Fibroblast of skin of right quadriceps (primary cell): ENCODE measurements at places on chromosomes 11 and 22.

DNA sequence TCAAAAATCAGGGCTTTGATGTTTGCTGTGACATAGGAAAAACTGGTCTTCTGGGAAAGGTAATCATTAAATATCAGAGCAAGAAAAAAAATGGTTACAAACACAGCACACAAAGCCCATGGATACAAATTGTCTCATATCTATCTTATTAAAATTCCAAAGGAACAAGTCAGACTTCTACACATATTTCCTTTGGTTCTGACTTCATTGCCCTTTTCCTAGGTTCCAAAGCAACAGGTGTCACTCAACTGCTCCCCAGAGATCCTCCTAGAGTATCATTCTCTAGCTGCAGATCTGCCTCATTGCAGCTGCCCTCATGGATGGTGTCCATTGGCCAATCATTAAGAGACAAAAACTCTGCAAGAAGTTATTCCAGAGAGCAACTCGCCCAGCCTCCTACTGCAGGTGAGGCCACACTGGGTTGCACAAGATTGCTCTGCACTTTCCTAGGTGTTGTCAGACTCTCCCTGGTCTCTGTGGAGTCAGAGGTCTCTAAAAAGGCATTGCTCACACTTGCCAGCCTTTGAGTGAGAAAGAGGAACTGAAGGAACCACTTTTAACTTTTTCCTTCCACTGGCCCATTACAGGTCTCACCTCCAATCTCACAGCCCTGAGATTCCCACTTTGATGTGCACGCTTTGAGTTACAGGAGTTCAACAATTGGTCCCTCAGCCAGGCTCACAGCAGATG lies 5.7 kb downstream of the DRICH1 start:
- DNase-seq = no peak

- DNase-seq = peak; percentile 85
Measured at GRCh38 chr11:130580372-130580771, 131.9 kb downstream of the ADAMTS15 start.

DNA sequence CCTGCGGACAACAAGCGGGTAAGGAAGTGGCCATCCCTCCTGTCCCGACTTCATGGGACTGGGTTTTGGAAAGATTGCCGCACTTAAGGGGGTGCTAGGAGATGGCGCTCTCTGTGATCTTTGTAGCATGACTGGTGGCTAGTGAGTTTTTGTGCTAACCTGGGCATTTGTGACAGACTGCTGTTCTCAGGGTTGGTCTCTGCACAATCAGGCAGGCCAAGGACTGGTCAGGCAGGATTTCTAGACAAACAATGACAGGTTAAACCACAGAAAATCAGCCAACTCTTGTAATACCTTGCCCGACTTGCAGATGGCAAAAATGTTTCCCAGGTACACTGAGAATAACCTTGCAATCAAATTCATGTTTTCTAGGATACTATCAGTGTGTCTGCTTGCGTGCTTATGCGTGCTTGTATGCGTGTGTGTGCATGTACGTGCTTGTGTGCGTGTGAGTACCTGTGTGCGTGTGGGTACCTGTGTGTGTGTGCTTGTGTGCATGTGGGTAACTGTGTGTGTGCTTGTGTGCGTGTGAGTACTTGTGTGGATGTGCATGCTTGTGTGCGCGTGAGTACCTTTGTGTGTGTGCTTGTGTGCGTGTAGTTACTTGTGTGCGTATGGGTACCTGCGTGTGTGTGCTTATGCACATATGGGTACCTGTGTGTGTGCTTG lies 25.6 kb upstream of the SORL1-AS1 start:
- DNase-seq = no peak

DNA sequence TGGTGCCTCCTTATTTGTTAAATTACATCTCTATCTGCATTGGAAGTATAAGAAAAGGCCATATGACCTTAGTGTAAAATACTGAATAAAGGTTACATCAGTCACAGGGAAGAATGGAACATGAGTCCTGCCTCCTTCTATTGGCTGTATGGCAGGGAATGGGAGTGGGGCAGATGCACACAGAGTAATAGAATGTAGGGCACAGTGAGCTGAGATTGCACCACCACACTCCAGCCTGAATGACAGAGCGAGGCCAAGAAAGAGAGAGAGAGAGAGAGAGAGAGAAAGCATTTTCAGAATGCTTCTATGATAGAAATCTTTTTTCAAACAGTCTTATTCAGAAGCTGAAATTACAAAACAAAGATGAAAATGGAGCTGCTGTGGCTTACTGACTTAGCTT lies 58.8 kb downstream of the SLN start:
- DNase-seq = no peak

DNA sequence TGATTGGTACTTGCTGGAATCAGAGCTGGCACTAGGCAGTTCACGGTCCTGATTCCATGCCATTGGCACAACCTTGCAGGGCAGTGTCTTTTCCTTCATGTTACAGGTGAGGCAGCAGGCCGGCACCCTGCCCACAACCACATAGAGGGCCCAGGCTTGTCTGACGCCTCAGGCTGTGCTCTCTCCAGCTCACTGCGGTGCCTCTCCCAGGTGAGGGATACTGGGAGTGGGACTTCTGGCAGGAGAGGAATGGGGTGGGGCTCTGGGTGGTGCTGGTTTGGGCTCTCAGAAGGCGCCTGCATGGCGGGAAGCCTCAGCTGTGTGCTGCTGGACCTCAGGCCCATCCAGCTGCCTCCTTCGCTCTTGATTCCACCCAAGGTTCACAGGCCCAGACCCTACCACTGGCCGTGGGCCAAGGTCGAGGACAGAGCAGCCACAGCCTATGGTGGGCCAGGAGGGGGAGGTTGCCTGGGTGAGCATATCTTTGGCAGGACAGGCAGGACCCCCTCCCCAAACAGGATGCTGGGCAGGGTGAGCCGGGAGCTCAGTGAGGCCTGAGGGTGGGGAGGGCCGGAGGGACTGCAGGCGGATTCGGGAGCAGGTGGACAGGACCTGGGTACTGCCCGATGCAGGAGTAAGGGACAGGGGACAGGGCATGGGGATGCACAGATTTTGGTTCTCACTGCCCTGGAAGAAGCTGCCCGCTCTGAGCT lies 7.0 kb upstream of the MPPED1 start:
- DNase-seq = no peak

DNA sequence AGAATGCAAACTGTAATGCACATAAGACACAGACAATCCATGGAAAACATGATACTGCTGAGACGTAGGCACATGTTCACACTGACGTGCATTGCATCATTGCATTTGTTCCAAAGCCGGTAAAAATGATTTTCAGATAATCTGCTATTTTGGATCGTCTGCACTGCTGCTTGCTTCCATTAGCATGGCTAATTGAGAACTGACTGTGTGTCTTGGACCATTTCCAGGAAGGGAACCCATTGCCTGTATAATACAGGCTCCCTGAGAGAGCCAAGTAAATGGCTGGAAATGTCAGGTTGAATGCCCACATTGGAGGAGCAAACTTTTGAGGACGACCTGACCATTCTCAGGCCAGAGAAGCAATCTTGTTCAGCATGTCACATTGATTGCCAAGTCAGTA lies 304.8 kb downstream of the ST3GAL4 start:
- no peak for DNase-seq

GRCh38 chr22:40572976-40573375 lies 63.5 kb downstream of the MRTFA start:
- no peak for DNase-seq

DNA sequence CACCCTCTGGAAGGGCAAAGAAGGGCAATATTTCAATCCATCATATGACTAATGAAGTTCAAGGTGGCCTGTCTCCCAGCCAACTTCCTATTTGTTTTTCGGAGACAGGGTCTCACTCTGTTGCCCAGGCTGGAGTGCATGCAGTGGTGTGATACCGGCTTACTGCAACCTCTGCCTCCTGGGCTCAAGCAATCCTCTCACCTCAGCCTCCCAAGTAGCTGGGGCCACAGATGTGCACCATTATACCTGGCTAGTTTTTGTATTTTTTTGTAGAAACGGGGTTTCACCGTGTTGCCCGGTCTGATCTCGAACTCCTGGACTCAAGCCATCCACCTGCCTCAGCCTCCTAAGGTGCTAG lies 13.4 kb downstream of the ABTB2 start:
- no peak for DNase-seq

DNA sequence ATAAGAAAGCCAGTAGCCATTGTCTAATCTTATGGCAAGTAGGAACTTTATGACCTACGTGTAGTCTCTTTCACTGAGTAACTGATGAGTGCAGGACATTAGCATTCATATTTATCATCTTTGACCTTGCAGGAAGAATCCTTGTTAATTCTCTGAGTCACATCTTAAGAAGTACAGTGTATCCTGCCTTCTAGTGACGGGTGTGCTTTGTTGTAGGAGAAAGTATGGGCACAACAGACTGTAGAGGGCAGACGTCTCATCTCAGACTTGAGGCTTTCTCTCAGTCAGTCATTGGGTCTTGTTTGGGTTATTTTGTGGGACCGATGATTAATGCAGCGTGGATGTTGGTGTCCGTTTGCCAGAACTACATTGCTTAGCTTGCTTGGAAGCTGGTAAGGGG lies 6.8 kb downstream of the RNF214 start:
- peak; percentile 90 for DNase-seq

DNA sequence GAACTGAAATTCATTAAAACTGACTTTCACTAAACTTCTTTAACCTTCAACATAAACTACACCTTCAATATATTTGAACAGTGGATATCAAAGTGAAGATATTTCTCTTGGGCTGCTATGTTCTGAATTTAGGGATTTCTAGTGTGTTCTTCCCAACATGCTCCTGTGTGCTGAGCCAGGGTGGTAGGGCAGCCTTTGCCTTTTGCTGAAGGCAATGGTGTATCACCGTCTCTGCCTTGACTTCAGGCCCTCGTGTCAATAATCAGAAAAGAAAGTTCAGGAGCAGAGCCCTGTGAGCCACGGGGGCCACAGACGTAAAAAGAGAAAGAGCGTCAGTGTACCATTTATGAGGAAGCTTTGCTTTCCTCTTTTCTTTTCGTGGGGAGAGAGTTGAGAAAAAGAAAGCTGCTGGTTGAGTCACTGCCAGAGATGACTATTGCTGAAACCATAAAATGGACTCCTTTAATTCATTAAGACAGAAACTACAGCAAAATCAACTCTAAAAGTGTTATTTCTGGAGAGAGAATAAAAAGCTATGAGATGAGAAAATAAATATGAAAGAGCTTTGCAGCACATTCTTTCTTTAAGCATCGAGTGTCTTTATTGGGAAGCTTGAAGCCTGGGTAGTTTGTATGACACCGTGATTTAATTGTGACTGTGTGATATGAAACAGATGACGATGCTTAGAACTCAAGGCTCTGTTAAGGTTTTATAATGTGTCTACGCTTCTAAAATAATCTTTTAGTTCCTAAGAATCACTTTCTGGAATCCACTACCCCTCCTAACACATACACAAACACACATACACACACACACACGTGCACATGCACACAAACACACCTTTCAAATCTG lies 271.8 kb upstream of the MTNR1B start:
- DNase-seq = peak; percentile 45

- peak; percentile 62 for DNase-seq
Measured at GRCh38 chr11:65429724-65430405, 7.3 kb downstream of the NEAT1 start.

GRCh38 chr11:46336563-46337180 lies 10.6 kb upstream of the DGKZ start:
- DNase-seq = no peak

GRCh38 chr11:111376181-111376871 lies 2.7 kb downstream of the POU2AF1 start:
- no peak for DNase-seq

GRCh38 chr11:71182791-71183677 lies 69.3 kb downstream of the SHANK2 start:
- no peak for DNase-seq

- DNase-seq = no peak
Measured at GRCh38 chr22:19554834-19555404, 30.7 kb upstream of the CLDN5 start.

DNA sequence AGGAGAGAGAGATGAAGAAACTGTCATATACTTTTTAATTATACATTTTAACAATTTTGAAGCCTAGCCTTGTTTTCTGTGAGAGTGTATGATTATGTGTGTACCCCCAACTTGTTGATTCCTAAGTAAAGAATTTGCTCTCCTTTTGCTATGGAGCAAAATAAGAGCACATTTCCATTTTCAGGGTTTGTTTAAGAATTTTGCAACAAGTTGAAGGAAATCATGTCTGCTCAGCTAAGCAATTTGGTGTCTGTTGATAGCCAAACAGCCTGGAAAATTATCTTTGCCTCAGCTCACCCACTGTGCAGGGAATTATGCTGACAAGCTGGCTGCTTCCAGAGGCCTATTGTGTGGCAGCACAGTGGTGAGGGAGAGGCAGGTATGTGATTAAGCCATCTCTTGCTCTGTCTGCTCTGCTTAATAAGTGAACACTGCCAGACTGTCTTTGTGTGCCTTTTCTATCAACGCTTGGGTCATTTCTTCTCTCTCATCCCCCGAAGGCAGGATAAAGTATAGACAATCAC lies 135.1 kb upstream of the TTC12 start:
- no peak for DNase-seq

GRCh38 chr11:47943721-47944586 lies 36.4 kb upstream of the PTPRJ start:
- peak; percentile 31 for DNase-seq

DNA sequence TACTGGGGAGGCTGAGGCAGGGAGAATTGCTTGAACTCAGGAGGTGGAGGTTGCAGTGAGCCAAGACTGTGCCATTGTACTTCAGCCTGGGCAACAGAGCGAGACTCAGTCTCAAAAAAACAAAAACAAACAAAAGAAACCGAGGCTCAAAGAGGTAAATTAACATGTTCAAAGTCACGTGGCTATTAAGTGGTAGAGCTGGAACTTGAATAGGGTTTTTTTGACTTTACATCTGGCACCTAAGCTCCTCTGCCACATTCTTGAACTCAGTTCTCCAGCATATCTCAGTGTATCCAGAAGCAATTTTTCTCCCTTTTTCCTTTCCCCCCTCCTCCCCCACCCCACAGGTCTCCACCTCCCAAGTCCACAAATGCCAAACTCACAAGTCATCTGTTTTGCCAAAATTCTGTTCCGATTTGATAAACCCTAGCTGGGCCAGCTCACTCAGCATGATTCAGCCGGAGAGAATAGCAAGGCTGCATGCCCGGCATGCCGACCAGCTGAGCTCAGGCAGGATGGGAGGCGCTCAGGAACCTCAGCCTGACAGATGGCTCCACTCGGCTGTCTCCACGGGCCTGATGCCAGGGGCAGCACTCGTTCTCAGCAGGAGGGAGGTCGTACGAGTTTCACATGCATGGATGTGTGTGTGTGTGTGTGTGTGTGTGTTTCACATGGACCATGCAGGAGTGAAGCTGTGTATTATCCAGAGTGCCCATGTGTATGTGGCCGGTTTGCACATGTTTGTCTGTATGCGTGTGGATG lies 63.2 kb upstream of the RRAS2 start:
- DNase-seq = peak; percentile 100
